ENCODE measurements at places on chromosomes 3 and 15.

GRCh38 chr3:73548436-73548835 lies 76.3 kb downstream of the PDZRN3 start:
- DNase-seq, result no peak

GRCh38 chr3:41075975-41076374 lies 123.3 kb upstream of the CTNNB1 start:
- peak; percentile 24 for DNase-seq

DNA sequence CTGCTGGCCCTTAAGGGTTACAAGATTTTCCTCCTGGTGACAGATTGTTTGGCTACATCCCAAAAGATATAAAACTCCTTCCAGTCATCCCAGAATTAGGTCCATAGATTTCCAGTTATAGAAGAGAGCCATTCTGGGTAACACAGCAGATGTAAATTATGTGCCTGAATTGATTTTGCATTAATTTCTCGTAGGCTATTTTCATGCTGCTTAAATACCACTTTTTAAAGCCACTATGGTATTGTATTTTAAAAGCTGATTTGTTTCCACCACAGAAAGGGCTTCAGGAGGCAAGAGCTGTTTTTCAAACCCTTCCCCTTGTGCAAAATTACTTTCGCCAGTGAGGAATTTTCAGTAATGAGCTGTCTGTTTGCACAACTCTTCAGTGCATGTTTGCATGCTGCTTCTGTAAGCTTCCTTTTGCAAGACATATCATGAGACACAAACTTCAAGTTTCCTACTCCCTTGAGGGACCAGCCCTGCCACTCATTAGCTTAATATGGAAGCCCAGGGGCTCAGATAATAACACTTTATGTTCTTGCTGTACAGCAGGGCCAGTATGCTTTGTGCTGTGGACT lies 105.4 kb upstream of the TNIK start:
- no peak for DNase-seq

- no peak for DNase-seq
These were observed 2.9 kb upstream of the TMEM266 start for GRCh38 chr15:76056931-76057330.

GRCh38 chr3:126683069-126683468 lies 21.0 kb upstream of the CHCHD6 start:
- DNase-seq, result no peak

GRCh38 chr3:65210026-65210814 lies 522.4 kb upstream of the ADAMTS9 start:
- no peak for DNase-seq

GRCh38 chr3:146217324-146217723 lies 33.6 kb downstream of the PLSCR4 start:
- DNase-seq, result no peak

GRCh38 chr3:186213946-186214345 lies 105.1 kb upstream of the ETV5 start:
- DNase-seq, result no peak

DNA sequence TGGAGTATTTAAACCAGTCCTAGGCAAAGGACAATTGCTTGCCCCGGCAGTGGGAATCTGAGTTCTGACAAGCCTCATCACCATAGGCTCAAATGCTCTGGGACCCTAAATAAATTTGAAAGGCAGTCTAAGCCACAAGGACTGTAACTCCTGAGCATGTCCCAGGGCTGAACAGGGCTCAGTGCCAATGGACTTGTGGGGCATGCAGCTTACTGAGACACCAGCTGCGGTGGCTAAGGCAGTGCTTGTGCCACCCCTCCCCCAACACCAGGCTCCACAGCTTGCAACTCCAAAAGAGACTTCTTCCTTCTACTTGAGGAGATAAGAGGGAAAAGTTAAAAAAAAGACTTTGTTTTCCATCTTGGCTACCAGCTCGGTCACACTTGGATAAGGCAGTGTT lies 289.7 kb upstream of the DCBLD2 start:
- no peak for DNase-seq

- no peak for DNase-seq
These were observed 68.0 kb downstream of the ATP2B2 start for GRCh38 chr3:10437272-10437994.

GRCh38 chr3:48245136-48245535 lies 4.2 kb downstream of the ZNF589 start:
- no peak for DNase-seq

GRCh38 chr3:182370949-182371348 lies 422.4 kb upstream of the ATP11B start:
- no peak for DNase-seq

GRCh38 chr15:34603095-34603494 lies 19.6 kb upstream of the GOLGA8B start:
- no peak for DNase-seq

GRCh38 chr3:180683816-180684215 lies 4.5 kb upstream of the CCDC39 start:
- no peak for DNase-seq

DNA sequence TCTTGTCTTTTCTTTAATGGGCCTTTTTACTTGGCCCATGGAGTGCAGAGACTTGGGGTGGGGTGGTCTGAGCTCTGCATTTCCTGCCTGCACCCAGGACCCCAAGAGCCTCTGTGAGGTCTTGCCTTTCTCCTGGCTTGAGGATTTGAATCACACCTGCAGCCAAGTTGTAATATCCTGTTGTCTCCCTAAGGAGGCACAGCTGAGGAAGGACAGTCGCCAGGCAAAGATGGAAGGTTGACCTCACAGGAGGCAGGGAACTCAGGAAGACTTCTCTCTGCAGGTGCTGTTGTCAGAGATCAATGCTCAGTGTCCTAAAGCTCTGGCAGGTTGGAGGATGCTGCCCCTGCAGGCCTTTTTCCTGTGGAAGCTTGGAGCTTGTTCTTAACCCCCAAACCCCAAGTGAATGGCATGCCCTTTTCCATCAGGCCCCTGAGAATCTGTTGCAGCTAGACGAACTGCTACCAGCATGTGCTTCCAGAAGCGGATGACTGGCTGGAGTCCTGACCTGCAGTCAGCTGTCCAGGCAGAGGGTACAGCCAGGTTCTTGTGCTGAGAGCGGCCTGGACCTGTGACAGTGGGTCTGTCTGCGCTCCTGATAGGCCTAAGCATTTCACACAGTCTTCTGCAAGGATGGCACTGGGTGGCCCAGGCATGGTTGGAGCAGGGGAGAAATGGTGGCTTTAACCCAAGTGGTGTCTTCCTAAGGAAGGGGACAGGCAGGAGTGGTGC lies 120.0 kb downstream of the EEFSEC start:
- no peak for DNase-seq

GRCh38 chr3:20125897-20126296 lies 60.1 kb downstream of the SGO1 start:
- DNase-seq, result no peak

- DNase-seq, result peak; percentile 44
These were observed 59.2 kb downstream of the TMOD3 start for GRCh38 chr15:51888593-51889195.

DNA sequence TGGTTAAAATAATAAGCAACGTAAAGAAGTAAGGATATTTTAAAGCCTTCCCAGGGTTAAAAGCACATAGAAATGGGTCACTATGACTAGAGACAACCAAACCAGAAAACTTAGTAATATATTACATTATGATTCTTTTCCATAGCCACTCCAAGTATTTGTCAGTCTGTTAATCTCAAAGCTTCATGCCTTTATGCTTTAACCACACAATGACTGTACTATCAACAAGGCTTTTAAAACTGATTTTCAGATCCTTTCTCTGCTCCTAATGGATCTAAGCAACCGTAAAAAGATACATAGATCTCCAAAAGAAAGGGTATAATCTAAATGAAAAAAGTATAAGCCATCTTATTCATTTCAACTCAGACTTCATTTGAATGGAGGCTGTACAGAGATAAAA lies 14.4 kb downstream of the SECISBP2L start:
- no peak for DNase-seq

- no peak for DNase-seq
These were observed 320.5 kb upstream of the UMPS start for GRCh38 chr3:124409650-124410275.

GRCh38 chr3:143875546-143875945 lies 27.3 kb upstream of the SLC9A9 start:
- DNase-seq, result no peak

- DNase-seq, result no peak
These were observed 87.1 kb downstream of the LPP start for GRCh38 chr3:188241072-188241471.

DNA sequence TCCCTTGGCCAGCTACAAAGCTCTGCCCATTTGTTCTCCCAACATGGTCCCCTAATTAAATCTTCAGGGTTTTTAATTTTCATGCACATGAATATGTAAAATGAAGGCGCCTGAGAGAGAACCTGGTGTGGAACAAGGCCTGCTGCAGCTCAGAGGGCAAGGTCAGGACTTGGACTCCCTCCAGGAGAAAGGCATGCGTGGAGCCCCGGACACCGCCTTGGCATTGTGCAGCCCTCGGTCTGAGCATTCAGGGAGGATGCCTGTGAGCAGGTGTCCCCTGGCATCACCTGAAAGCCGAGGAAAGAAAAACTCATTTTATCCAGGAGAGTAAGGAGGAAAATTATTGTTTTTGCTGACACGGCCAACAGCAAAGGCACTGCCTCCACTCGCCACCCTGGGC lies 33.8 kb upstream of the EPHB1 start:
- no peak for DNase-seq

GRCh38 chr3:194739498-194740284 lies 54.0 kb downstream of the FAM43A start:
- no peak for DNase-seq

DNA sequence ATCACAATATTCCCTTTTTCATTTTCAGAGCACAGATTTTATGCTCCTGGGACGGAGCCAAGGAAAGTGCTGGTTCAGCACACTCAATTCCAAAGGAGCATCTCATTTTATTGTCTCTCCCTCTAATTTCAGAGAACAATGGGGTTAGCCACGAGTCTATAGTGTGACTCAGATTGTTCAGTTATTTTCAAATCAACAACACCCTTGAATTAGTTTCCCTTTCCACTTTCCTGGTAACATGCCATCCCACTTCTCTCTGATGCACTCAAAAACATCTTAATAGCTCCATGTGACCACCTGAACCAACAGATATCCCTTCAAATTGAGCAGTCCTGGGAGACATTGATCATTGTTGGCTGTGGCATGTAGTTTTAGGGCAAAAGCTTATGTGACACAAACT lies 389.7 kb upstream of the MDFIC2 start:
- no peak for DNase-seq

DNA sequence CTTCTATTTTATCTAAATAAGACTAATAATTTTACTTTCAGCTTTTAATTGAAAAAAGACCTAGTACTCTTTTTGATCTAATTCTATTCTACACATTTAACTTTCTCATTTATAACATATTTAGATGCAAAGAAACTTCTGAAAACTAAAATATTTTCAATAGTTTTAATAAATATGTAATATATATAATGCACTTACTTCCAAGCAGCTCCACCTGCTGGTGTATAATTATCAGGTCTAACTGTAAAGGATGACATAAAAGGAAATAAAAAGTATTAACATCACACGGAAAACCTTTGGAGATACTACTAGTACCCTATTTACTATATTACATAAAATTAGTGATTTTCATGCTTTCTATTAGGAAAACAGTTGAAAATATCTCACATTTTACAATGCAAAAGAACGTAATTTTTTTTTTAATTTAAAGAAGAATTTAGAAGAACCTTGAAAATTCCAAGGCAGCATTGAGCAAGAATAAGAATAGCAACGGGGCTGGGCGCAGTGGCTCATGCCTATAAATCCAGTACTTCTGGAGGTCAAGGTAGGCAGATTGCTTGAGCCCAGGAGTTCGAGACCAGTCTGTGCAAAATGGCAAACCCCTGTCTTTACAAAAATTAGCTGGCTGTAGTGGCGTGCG lies 10.2 kb downstream of the PLSCR5 start:
- DNase-seq, result peak; percentile 25

GRCh38 chr15:42084465-42085235 lies 9.7 kb downstream of the PLA2G4D start:
- DNase-seq, result peak; percentile 64

GRCh38 chr3:71784201-71784913 lies 591 bp downstream of the PROK2 start:
- DNase-seq, result no peak

- no peak for DNase-seq
These were observed 30.4 kb upstream of the AEN start for GRCh38 chr15:88590759-88591158.

DNA sequence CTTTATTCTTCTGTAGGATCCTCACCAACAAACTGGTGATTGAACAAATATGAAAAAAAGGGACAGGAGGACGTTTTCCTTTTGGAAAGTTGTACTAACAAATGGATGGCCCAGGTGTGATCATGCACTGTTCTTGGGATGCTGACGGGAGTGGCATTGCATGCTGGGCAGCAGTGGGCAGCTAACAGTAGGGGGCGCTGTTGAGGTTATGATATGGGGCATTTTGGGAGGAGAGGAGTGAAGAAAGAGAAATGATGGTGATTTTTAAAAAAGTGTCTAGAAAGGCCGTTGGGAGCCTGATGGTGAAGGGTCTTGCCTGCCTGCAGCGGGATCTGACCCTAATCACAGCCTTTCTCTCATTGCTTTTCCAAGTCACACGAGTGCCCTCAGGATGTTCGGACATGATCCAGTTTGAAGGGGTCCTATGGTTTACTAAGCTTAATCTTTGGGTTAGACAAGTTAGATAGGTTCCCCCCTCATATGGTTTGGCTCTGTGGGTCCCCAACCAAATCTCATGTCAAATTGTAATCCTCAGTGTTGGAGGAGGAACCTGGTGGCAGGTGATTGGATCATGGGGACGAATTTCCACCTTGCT lies 46.2 kb upstream of the PRTG start:
- DNase-seq, result peak; percentile 36

DNA sequence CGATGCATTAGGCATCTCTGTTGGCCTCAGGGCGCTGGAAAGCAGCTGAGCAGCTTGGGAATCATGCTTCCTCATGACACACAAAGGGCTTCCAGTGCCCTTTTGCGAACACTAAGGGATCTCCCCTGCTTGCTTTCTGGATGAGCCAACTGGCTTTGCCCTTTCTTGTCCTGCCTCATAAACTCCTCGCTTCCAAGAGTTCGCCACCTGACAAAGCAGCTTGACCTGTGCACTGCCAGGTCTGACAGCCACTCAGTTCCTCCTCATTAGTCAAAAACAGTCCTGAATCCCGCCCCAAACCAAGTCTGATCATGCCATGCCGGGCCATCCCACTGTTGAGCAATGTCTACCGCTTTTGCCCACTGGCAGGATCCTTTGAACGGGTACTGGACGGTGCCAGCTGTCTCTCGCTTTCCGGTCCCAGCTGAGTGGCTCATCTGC lies 265.4 kb upstream of the LYSMD4 start:
- no peak for DNase-seq

GRCh38 chr15:62067448-62068044 lies 769 bp downstream of the C2CD4A start:
- peak; percentile 53 for DNase-seq

DNA sequence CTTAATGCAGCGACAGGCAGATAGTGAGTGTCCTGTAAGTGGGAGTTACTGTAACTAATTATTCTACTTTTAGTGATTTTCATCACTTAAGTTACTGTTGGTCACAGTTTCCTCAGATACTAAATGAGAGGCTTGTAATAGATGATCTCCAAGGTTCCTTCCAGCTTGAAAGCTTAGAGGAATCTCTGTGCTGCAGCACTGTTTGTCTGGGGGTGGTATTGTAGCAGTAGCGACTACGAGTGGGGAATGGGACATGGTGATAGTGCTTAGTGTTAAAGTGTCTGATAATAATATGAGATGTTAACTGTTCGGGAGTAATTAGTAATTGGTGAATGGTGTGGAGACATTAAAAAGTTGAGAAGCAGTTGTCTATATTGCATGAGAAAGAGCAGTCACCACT lies 12.4 kb downstream of the PPP4R2 start:
- no peak for DNase-seq

Measured in NCI-H82 (cell line).